Uterus (tissue), 4 donors: ENCODE measurements at places on chromosomes 4 and X. TPM values are rescaled to one million over a fixed set of nuclear protein-coding genes. Genes with fewer than 3 reads are reported as not detected.

PWWP3B gene
- 17.9 TPM for total RNA-seq

PDCL2 gene
- total RNA-seq, result not detected

CACNA1F gene
- total RNA-seq, result not detected

DGAT2L6 gene
- not detected for total RNA-seq

CENPVL1 gene
- not detected for total RNA-seq

GRCh38 chr4:184740980-184741391 lies 7.1 kb upstream of the CENPU start:
- no peaks in the 10 kb centered on the region for H3K36me3 ChIP-seq
- no peak for DNase-seq
- H3K4me1 ChIP-seq, result no peaks in the 10 kb centered on the region
- H3K4me3 ChIP-seq, result no peak overlapping the region
- H3K27ac ChIP-seq, result no peak overlapping the region
- no peaks in the 10 kb centered on the region for H3K27me3 ChIP-seq

DNA sequence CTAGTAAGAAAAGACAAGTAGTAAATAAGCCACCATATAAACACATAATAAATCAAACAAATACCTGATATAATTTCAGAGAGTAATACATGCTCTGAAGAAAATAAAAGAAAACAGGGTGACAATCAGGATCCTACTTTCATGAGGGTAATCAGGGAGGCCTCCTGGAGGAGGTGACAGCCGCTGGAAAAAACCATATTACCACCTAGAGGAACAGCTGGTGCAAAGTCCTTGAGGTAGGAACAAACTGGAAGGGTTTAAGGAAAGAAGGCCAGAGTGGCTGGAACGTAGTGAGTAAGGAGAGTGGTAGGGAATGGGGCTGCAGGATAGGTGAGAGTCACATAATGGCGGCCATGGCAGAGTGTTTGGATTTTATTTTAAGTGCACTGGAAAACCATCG lies 19.1 kb upstream of the PLAC1 start:
- no peaks in the 10 kb centered on the region for H3K36me3 ChIP-seq
- no peaks in the 10 kb centered on the region for H3K27me3 ChIP-seq
- no peaks in the 10 kb centered on the region for H3K4me1 ChIP-seq
- no peak overlapping the region for H3K4me3 ChIP-seq
- H3K27ac ChIP-seq, result no peak overlapping the region

DNA sequence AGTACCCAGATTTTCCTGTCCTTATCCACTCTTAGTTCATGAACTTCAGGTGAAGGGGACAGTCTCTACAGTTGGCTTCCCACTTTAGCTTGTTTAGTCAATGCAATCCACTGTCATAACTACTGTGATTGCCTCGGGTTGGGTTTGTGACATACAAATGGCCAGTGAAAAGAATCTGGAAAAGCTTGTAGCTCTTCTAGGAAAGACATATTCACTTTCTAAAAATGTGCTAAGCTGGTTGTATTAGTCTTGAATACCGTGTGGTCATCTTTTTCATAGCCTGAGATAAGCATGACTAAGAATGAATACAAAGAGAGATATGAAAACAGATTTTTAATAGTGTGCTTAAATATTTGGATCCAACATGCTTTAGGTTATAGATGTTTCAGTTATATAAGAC lies 1443.5 kb upstream of the IGFBP7 start:
- DNase-seq, result no peak
- no peaks in the 10 kb centered on the region for H3K4me1 ChIP-seq
- no peaks in the 10 kb centered on the region for H3K36me3 ChIP-seq
- H3K27ac ChIP-seq, result no peak overlapping the region

- no peak overlapping the region for H3K4me3 ChIP-seq
- no peak overlapping the region for H3K27ac ChIP-seq
- no peaks in the 10 kb centered on the region for H3K4me1 ChIP-seq
- H3K27me3 ChIP-seq, result no peaks in the 10 kb centered on the region
Measured at GRCh38 chr4:183029365-183029764, 69.7 kb upstream of the WWC2 start.

DNA sequence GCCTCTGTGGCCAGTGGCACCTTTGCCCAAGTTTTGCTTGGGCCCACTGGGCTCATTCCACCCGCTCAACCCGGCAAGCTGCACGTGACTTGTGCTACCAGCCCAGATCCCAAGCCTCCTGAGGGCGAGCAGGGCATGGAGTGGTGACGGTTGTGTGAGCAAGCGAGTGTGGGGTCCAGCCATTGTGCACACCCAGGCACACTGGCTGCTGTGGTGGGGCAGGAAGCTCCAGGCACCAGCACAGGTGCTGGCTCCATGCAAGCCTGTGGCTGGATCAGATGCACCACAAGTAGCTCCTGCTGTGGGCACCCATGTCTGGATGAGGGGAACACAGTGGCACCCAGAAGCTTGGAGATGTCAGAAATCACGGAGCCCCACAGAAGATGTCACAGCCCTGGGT lies 557.0 kb upstream of the GNPDA2 start:
- H3K36me3 ChIP-seq, result no peaks in the 10 kb centered on the region
- H3K27me3 ChIP-seq, result no peaks in the 10 kb centered on the region
- no peak overlapping the region for H3K27ac ChIP-seq

DNA sequence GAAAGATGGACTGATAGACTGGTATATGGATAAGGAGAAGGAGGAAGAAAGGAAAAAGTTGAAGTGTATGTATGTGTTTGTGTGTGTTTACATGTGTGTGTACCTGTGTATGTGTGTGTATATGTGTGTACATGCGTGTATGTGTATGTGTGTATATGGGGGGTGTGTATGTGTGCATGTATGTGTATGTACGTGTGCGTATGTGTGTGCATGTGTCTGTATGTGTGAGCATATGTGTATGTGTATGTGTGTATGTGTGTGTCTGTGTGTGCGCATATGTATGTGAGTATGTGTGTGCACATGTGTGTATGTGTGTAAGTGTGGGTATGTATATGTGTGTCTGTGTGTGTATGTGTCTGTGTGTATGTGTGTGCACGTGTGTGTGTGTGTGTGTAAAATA lies 101.5 kb upstream of the KLHL13 start:
- H3K4me3 ChIP-seq, result no peak overlapping the region
- no peak for DNase-seq
- no peak overlapping the region for H3K27ac ChIP-seq
- peaks cover 4% of the 10 kb centered on the region for H3K4me1 ChIP-seq
- H3K36me3 ChIP-seq, result no peaks in the 10 kb centered on the region

- no peaks in the 10 kb centered on the region for H3K36me3 ChIP-seq
- no peaks in the 10 kb centered on the region for H3K27me3 ChIP-seq
- no peak overlapping the region for H3K27ac ChIP-seq
Measured at GRCh38 chr4:90174621-90175023, 47.4 kb downstream of the CCSER1 start.

DNA sequence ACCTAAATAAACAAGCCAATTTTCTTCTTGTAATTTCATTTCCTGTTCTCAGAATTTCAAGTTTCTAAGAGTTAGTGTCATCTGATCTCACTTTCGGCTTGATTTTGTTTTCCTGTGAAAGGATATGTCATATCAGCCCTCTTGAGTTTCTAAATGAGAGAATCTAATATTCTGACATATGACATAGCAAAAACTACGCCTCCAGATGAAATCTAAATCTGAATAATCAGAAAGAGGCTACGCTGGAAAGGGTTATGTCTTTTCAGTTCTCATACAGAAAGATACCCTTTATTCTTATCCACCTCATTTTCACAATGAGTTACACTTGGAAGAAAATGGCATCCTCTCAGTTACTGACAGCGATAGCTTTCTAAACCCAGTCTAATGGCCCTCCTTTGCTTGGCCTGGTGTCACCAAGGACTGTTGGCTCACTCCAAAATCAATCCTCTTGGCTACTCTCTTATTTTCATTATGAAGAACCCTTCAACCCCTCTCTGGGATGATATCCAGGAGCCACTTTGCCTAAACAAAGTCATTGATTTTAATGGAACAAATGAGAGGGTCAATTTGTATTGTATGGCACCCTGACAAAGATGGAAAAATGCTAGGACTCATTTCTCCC lies 65.6 kb downstream of the ASB9 start:
- H3K4me3 ChIP-seq, result no peak overlapping the region
- DNase-seq, result no peak
- no peaks in the 10 kb centered on the region for H3K27me3 ChIP-seq
- H3K27ac ChIP-seq, result no peak overlapping the region
- no peaks in the 10 kb centered on the region for H3K4me1 ChIP-seq
- H3K36me3 ChIP-seq, result no peaks in the 10 kb centered on the region

DNA sequence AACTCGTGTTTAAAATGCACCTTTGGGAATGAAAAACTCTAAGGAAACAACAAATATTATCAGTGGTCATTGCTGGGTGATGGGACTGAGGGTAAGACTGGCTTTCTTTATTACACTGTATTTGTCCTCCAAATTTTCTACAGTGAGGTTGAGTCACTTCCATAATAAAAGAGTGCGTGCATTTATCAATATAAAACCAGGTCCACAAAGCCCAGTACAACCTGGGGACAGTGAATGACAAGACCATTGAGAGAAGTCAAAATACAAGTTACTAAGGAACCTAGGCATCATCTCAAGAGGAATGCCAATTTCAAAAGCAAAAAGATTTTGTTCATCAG lies 76.4 kb downstream of the MAGED4 start:
- no peaks in the 10 kb centered on the region for H3K4me1 ChIP-seq
- no peak for DNase-seq
- H3K27ac ChIP-seq, result peak overlapping the region; percentile 93
